Activated T-helper 17 cell treated with anti-CD3 and anti-CD28 coated beads, Interleukin-2, amount 50 U/mL, for 72 hours (primary cell): ENCODE measurements at places on chromosomes 2 and 18. TPM values are rescaled to one million over a fixed set of nuclear protein-coding genes. Genes with fewer than 3 reads are reported as not detected.
A peak's percentile ranks its signal among the peaks of the same experiment; 100 is the strongest.

DNA sequence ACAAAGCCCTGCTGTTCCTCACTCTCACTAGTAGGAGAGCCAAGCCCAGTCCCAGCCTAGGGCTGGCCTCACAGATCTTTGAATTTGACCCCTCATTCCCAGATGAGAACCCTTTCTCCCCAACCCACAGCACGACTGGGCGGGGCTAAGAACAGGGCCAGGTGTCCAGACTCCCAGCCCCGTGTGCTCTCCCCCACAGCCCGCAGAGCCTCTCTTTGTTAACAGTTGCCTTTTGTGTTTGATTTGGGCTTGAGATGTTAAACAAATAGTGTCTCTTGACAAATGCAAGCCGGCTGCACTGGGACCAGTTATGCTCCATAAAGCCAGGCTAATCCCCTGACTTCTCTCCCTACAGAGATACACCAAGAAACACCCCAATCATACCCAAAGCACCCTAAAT lies 4.7 kb upstream of the KCNK3 start:
- ATAC-seq = no peak

Gene RAB27B
- 0.28 TPM for total RNA-seq

GRCh38 chr2:152617456-152618192 lies 99.6 kb downstream of the PRPF40A start:
- ATAC-seq = no peak

DNA sequence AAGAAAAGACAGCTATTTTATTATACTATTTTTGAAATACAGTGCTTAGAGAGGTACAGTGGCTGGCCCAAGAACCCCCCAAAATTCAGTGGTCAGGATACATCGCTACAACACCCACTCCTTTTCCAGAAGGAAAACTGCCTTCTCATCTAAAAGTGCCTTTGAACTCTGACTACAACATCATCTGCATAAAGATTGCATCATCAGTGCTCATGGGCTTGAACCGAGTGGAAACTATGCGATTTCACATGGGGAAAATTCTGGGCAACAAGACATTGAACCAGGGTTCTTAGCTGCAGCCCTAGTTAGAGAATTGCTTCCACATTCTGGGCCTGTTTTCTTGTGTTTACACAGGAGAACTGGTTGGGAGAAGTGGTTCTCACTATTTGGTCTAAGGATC lies 294.6 kb upstream of the SLC14A2 start:
- ATAC-seq = no peak

DNA sequence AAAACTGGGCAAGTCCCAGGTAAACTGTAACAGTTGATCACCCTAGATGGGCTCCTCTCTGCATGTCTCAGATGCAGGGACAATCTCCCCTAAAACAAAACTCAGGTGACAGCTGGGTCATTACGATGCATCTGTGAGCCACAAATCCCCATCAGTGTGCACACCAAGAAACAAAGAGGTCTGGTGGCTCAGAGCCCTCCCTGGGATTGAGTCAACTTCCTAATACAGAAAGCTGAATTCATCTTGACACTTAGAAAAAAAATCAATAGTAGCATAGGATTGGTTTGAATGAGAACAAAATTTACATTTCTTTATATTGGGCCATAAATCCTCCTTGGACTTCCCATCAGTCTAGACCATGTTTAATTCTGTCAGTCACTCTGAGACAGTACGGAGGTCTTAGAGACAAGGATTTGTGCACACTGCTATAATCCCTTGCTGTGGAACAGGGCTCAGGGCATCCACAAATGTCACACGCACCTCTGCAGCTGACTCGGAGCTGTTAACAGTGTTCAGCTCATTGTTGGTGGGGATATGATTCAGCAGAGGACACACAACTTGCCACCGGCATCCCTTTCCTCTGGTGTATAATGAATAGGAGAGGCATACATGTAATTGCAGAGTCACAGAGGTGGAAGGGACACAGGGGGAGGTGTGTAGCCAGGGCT lies 44.5 kb upstream of the DAPL1 start:
- no peak for ATAC-seq

Gene ATOH8
- not detected for total RNA-seq

GRCh38 chr2:62152000-62152399 lies 43.9 kb upstream of the B3GNT2 start:
- no peak for ATAC-seq

DNA sequence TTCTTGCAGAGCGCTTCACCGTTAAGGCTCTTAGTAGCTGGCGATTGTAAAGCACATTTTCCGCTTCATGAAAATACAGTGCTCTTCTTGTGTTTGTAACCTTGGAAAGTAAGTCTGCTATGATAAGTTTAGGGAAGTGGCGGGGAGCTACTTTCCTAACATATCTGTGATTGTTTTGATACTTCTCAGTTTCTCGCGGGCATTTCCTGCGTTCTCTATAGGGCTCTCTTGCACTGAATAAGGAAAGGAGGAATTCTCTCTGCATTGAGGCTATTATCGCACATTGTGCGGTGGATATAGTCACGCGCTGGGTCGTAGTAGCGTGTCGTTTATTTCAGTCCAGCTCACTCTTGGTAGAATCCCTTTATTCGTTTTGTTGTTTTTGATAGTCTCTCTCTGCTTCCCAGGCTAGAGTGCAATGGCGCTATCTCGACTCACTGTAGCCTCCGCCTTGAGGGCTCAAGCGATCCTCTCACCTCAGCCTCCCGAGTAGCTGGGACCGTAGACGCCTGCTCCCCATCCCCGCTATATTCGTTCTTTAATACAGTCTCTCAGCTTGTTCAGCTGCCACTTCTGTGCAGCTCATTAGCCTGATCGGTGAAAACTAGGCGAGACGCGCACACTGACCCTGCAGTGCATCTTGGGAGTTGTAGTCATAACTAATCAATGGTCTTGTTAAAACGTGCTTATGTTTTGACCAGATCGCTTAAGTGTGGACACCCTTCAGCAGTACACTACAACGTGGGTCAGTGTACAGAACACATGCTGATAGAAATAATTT lies 1.0 kb upstream of the PPP4R3B start:
- peak; percentile 13 for ATAC-seq

- no peak for ATAC-seq
These were observed 104.4 kb upstream of the MAPRE2 start for GRCh38 chr18:34936772-34937171.

DNA sequence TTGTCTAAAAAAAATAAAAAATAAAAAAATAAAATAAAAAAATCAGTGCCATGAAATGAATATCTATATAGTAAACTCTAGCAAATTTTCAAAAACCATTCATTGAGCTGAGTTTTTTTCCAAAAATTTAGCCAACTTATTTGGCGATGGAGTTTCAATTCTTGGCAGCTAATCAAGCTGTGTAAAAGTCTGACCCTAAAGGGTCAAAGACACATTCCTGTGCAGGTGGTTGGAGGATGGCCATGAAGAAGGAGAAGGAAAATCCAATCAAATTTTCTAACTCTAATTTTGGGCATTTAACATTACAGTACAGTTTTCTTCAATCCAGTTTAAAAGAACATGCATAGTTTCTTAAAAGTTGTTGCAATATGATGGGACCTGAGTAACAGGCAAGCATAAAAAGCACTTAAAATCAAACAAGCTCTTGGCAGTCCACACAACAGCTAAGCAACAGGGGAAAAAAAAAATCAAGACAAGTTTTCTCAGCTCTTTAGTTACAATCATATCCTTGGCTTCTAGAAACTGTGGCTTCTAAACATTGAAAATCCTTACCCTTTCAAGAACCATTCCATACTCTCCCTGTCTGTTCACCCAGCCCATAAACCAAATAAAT lies 54.5 kb downstream of the ACVR1 start:
- no peak for ATAC-seq

Gene COL4A4
- 0.08 TPM for total RNA-seq

DNA sequence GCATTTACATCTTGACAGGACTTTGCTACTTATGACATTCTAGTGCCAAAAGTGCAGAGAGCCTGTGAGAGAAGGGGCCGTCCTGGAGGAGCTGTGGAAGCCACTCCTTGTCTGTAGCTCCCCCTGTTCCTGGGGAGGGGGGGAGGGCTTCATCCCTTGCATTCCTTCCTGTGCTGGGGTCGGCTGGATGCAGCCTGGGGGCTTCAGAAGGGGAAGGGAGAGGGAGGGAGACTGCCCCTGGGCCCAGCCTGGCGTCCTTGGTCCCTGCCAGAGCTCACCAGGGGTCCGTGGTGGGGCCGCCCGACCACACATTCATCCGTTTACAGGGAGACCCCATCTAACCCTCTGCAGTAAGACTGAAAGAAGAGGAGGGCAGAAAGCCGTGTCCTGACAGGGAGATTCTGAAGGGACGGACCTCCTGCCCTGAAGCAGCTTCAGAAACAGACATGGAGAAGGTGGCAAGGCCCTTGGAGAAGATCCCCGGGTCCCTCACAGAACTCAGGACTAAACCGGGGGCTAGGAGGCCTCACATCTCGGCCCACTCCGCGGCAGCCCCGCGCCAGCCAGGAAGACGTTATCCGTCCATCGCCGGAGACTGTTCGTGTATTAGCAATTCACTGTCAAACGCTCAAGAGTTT lies 258.3 kb upstream of the SALL3 start:
- ATAC-seq = no peak

Gene AGXT
- not detected for total RNA-seq

Gene DNPEP
- total RNA-seq = 80.9 TPM

Gene SCTR
- not detected for total RNA-seq

GRCh38 chr18:45719106-45719505 lies 4.9 kb upstream of the SLC14A1 start:
- ATAC-seq = no peak

DNA sequence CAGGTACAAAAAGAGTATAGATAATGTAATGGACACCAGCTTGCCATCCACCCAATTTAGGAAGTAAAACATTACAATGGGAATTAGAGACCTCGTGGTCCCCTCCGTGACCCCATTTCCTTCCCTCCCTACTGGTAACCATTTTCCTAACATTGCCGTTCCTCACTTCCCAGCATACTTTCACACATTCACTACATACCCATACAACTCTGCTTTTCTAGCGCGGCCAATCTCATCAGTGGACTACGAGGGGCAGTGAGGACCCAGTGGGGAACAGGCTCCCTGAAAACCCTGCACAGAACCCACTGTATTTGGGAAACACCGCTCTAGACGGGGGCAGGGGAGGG lies 1.1 kb downstream of the ENOSF1 start:
- no peak for ATAC-seq

Gene GRB14
- total RNA-seq = not detected

Gene CFC1
- not detected for total RNA-seq

DNA sequence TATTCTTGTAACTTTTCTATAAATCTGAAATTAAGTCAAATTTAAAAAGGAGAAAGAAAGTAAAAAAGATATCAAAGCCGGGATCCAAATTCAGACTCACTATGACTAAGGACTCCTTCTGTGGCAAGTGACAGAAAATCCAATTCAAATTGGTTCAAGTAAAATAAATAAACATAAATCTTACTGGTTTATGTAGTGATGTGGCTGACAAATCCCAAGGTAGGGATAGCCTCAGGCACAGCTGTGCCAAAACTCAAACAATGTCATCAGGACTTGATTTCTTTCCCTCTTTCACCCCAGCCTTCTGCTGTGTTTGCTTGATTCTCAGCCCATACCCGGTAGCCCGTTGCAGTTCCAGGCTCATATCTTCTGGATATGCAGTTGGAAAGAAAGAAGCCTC lies 284.6 kb downstream of the SP3 start:
- no peak for ATAC-seq

- no peak for ATAC-seq
These were observed 22.8 kb upstream of the DLX1 start for GRCh38 chr2:172062402-172063004.

Gene COLEC12
- total RNA-seq = not detected

Gene COLEC11
- 0.54 TPM for total RNA-seq

Gene IMP4
- 134 TPM for total RNA-seq

DNA sequence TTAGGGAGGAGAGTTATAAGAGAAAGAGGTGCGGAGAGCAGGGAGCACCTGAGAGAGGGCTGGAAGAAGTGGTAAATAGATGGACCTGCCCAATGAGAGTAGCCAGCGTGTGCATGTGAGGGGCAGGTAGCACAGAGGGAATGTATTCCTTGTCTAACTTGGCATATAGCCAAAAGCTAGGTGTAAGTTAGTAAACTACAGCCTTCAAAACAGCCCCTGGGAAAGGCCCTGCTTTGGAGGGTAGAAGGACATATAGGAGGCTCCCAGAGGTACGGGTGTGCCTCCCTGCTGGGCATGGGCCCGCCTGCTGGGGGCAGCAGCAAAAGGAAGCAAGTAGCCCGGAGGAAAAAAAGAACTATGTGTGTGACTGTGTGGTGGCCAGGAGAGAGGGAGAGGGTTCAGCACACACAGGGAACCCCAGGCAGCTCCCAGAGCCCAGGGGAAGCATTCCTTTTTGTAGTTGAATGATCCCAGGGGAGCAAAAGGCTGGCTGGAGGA lies 48.0 kb downstream of the TCF7L1 start:
- ATAC-seq = no peak

Gene RAPGEF4
- 1.4 TPM for total RNA-seq

GRCh38 chr2:234992196-234992595 lies 40.4 kb downstream of the SH3BP4 start:
- ATAC-seq = no peak

Gene SEH1L
- 72.1 TPM for total RNA-seq

DNA sequence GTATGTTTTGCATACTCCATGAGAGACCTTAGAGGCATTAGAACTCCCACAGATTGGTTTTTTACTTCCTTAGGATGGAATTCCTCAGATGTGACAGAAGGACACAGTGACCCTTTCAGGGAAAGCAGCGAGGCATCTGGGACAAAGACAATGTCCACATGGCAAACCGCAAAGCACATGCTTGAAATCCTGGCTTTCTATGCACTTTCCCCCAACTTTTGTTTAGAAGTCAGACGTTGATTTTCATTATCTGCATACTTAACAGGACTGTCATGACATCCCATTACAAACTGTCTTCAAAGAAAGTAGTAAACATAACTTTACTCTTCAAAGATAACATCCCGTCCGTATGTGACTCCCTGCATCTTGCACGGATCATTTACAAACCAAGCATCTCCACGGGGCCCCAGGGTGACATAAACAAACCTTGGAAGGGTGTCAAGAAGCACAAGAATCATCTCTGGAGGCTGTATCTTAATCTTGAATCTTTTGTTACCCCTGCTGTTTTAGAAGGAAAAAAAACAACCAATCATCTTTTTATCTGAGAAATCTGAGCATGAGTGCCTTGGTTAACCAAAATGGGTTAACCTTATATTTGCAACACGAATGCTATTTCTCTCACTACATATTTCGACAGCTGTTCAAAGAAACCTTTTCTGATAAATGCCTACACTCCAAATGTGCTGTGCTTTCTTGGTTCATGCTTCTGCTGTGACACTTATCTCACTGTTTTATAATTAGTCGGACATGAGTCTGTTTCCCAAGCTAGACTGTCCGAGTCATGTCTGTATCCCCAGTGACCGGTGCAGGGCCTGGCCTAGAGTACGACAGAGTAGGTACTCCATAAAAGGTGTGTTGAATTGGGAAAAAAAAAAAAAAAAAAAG lies 90.8 kb downstream of the CCBE1 start:
- ATAC-seq = no peak

- no peak for ATAC-seq
These were observed 239.1 kb downstream of the KCNS3 start for GRCh38 chr2:18117592-18117991.
